ENCODE measurements at places on chromosomes 2 and 18.

GRCh38 chr18:40179729-40180461, 1775.1 kb upstream of the PIK3C3 start:
- no peak for DNase-seq

DNA sequence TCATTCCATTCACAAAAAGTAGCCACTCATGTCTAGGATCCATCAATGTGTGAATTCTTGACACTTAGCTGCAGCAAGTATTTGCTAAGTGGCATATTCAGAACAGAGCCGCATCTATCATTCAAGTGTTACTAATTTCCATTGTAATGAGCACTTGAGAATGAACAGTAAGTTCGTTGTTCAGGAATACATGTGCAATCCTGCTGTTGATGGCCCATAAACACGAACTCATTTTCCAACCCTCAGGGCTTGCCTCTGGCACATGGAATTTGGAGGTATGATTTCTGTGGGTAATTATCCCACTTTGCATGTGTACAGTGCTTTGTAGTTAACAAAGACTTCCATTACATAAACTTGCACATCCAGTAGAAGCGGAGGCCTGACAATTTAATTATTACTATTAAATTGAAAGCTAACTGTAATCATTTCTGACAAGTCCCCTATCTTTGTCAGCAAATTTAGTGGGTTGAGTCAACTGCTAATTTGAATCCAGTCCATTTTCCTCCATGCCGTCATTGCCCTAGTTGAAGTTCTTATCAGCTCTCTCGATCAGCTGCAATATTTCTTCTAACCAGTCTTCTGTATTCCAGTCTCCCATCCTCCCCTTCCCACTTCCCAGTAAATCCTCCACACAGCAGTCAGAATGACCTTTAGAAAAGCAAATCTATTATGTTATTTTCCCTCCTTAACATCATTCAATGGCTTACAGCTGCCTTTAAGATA, 116.0 kb upstream of the AQP4 start:
- DNase-seq = no peak

GRCh38 chr2:84904151-84904550, 1.3 kb upstream of the TMSB10 start:
- DNase-seq = no peak

- DNase-seq = no peak
Measured at GRCh38 chr2:118065921-118066511, 22.3 kb upstream of the INSIG2 start.

- DNase-seq = peak; percentile 59
Measured at GRCh38 chr2:157748371-157749142, 119.9 kb upstream of the ACVR1C start.

- DNase-seq = no peak
Measured at GRCh38 chr18:13390196-13390595, 171.6 kb downstream of the LDLRAD4 start.

- no peak for DNase-seq
Measured at GRCh38 chr2:151353995-151354394, 3.4 kb upstream of the TNFAIP6 start.

GRCh38 chr2:48272199-48272598, 257.8 kb upstream of the STON1 start:
- no peak for DNase-seq

- peak; percentile 45 for DNase-seq
Measured at GRCh38 chr18:12907258-12907925, 23.4 kb upstream of the PTPN2 start.

- DNase-seq = no peak
Measured at GRCh38 chr2:69311024-69311416, 76.0 kb downstream of the GFPT1 start.

- DNase-seq = no peak
Measured at GRCh38 chr2:113357071-113357470, 78.3 kb upstream of the PAX8 start.

DNA sequence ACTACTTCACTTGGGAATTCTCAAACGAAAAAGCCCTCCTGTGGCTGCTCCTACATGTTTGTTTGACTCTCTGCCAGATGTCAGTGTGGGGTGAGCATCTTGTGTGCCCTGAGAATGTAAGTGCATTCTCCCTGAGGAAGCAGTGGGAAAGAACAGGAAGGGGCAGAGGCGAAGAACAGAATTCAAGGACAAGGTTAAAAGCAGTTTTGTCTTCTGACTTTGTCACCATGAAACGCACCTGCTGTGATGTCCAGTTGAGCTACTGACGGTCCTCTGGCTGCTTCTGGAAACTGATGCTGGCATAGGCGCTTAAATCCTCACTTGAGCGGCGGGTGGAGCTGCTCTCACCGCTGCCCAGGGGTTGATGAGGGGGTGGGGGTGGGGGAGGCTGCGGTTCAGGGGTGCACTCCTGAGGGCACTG, 4.9 kb downstream of the IRS1 start:
- no peak for DNase-seq

DNA sequence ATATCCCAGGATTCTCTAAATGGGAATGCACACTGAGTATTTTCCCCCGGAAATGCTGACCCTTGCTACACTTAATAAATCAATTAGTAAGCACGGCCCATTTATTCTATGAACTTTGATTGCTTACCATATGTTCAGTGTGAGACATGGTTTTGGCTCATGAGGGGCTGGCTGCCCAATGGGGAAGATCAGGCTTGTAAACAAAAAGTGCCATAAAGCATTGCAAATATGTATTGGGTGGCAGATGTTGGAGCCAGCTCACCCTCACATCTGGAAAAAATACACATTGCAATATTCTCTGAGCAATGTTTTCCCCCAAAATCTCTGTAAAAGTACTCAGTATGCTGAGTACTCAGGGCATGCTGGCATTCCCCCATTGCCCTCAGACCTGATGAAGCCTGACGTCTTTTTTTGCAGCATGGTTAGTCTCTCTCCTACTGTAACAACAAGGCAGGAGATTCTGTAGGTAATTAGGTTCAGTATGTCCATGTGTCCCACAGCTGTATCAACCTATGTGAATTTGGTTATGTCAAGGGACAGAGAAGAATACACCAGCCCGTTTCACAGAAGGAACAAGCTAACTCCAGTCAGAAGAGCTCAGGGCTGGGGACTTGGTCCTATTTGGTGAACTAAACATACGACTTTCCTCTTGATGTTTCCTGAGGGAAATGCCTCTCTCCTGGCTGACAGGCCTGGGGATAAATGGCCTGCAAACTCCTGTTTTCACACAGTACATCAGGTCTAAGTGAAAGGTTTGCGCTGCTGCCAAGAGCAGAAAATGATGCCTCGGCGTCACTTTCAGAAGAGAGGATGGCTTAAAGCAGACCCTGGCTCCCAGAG, 202.4 kb downstream of the INSIG2 start:
- DNase-seq = no peak

DNA sequence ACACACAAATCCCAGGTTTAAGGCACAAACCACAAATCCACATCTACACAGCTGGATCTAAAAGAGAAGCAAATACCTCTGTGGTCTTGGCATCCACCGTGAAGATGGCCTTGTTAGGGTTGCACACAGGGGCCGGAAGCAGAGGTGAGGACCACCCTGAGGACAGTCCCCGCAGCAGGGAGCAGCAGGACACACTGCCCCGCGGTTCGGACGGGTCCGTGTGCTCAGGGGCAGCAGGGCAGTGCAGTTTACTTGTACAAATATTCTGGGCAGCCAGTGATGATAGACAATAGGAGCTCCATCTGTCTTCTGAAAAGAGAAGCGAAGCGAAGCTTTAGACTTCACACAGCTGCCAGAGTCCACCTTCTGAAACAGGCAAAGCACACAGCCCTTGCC, 8.8 kb downstream of the PASK start:
- no peak for DNase-seq

DNA sequence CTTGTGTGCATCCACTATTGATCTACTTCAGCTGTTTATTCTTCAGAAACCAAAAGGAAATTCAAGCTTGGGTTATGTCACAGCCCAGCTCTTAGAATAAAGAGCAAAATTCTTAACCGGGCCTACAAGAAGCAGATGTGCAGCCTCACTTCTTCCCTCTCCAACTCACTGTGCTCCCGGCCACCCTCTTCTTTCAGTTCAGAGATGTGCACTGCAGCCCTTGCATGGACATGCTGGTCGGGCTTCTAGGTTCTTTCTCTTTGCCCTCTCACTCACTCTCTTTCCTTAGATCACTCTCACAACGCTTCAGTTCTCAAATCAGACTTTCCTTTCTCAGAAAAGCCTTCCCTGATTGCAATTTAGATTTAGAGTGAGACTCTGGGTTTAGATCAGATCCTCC, 104.1 kb downstream of the CHN1 start:
- no peak for DNase-seq

DNA sequence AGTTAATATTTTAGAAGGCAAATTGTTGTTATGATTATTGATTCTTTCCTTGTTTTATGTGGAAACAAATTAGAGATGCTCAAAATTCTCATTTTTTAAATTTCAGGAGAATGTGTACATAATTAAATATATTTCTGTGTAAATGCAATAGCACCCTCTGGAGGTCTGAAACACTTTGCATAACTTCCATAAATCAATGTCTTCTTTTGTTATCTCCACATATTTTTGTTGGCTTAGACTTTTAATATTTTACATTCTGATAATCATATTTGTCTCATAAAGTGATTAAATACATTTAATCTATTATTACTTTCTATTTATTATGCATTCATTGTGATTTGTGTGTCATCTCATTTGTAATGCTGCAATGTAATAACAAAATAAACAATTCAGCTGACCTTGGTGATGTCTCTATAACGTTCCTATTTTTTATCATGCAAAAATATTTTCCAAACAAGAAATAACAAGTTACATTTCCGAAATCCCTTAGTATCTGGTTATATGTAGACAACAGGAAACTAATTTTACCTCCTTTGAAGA, 201.8 kb upstream of the GALNT5 start:
- no peak for DNase-seq

DNA sequence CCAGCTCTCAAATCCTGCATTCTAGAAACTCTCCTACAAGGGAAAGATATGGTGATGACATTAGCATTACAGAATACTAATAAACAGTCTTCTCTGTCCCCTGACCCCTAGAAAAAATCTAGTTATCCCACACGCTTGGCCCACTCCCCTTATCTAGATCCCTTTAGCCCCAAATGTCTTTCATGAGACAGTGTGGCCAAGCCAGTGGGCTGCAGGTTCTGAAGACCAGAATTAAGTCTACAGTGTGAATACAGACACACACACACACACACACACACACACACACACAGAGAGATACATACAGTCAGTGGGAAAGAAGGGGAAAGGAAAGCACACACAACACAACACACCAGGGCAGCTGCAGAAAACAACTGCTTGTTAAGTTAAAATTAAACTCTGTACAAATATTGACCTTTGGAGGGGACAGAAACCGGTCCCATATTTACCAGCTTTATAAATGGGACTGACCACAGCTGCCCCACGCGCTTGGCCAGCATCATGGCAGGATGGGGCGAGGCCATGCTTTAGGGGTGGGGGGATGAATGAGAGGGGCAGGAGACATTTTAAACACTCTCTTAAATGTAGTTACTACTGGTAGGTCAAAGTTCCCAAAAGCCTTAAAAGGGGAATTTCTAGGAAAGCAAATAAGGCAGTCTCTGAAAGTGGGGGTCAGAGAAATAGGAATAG, 49.1 kb downstream of the NHEJ1 start:
- no peak for DNase-seq

- no peak for DNase-seq
Measured at GRCh38 chr2:227450926-227451654, 20.9 kb upstream of the AGFG1 start.

- DNase-seq = no peak
Measured at GRCh38 chr2:68732036-68732932, 2.3 kb upstream of the ARHGAP25 start.

Data from AG04449 (cell line).